ENCODE measurements at places on chromosomes 16 and 17. TPM values are rescaled to one million over a fixed set of nuclear protein-coding genes. Genes with fewer than 3 reads are reported as not detected.

DNA sequence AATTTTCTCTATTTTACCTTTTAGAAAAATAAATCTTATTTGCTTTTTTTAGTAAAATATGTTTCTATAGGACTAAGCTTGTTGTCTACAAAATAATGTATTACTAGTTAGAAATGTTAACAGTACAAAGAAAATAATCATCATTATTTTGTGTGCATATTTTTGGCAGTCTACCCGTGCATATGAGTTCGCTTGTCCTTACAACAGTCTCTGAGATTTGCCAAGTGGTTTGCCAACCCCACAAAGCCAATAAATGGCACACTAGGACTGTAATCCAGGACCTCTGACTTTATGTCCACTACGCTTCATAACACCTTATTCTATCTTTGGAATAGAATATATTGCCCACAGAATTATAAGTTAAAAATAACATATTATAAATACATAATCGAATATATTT, 152.0 kb downstream of the KCNJ2 start:
- DNase-seq, result no peak

- DNase-seq, result peak; percentile 75
Measured at GRCh38 chr17:68152161-68152571, 95.7 kb upstream of the AMZ2 start.

DNA sequence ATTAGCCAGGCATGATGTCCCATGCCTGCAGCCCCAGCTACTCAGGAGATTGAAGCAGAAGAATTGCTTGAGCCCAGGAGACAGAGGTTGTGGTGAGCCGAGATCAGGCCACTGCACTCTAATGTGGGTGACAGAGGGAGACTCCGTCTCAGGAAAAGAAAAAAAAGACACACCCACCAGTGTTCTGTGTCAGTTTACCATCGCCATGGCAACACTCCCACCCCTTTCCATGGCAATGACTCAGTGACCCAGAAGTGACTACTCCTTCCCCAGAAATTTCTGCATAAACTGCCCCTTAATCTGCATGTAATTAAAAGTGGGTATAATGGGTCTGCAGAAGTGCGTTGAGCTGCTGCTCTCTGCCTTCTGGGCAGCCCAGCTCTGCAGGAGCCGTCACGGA, 4.0 kb upstream of the ZC3H18 start:
- no peak for DNase-seq

GRCh38 chr17:39792526-39793221, 54.9 kb downstream of the GRB7 start:
- DNase-seq, result no peak

- no peak for DNase-seq
Measured at GRCh38 chr16:81477697-81478693, 33.4 kb downstream of the CMIP start.

The CTF1 gene
- total RNA-seq, result 0.24 TPM

The HSD3B7 gene
- 27.2 TPM for total RNA-seq

The GNGT2 gene
- 1.3 TPM for total RNA-seq

The GINS2 gene
- total RNA-seq, result 3.2 TPM

DNA sequence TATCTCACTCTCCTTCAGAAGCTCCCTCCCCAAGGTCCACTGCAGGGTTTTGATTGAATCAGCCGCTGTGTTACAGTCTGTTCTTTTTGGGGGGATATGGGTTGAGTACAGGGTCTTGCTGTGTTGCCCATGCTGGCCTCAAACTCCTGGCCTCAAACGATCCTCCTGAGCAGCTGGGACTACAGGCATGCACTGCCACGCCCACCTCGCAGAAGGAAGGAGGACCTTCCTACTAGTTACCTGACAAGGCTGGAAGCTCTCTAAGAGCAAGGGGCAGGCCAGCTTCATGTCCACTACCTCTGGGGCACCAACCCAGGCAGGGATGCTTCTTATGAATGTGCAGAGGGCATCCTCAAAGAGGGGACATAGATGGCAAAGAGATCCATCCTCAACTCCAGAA, 1.9 kb upstream of the MMP28 start:
- DNase-seq, result no peak

The KIF18B gene
- total RNA-seq, result 8.8 TPM

GRCh38 chr16:4552541-4552940, 3.6 kb upstream of the C16orf96 start:
- DNase-seq, result no peak

DNA sequence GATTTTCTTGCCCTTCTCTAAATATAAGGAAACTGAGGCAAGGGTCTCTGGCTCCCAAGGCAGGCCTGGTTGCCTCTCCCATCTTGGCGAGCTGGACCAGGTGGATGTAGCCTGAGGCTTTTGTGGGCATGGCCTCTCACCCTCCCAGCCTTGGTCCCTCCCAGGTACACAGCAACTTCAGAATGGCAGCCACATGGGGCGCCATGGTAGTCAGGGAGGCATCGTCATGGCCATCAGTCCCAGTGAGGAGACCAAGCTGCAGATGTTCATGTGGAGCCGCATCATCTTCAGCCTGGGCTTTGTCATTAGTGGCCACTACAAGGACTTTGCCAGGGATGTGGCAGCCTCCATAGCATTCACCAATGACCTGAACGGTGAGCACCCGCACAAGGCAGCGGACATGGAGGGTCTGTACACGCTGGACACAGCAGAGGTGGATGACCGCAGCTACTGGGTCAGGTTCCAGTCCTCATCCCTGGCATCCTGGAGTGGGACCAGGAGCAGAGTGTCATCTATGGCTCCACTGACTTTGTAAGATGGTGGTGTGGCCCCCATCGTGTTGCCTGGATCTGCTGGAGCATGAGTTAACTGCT, 165.8 kb upstream of the ZNF267 start:
- DNase-seq, result no peak

GRCh38 chr16:20049831-20050230, 23.9 kb downstream of the GPR139 start:
- no peak for DNase-seq

The CCDC43 gene
- 19.1 TPM for total RNA-seq

The WFIKKN2 gene
- 0.06 TPM for total RNA-seq

GRCh38 chr17:55533608-55534007, 22.4 kb upstream of the SMIM36 start:
- DNase-seq, result no peak

DNA sequence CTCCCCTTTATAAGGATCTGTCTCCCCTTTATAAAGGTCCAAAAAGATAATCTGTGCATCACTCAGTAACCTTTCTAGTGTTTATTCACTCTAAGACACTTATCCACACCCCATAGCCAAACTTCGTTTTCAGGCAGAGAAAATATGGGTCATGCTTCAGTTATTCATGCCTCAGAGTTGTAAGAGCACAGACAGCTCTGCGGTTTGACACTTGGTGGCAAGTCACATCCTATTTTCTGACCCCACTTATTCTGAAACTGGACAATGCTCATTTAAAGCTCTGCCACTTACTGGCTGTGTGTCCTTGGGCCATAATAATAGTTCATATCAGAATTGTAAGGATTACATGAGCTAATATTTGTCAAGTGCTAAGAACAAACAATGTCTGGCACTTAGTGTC, 2.0 kb upstream of the KRTAP2-1 start:
- DNase-seq, result no peak

DNA sequence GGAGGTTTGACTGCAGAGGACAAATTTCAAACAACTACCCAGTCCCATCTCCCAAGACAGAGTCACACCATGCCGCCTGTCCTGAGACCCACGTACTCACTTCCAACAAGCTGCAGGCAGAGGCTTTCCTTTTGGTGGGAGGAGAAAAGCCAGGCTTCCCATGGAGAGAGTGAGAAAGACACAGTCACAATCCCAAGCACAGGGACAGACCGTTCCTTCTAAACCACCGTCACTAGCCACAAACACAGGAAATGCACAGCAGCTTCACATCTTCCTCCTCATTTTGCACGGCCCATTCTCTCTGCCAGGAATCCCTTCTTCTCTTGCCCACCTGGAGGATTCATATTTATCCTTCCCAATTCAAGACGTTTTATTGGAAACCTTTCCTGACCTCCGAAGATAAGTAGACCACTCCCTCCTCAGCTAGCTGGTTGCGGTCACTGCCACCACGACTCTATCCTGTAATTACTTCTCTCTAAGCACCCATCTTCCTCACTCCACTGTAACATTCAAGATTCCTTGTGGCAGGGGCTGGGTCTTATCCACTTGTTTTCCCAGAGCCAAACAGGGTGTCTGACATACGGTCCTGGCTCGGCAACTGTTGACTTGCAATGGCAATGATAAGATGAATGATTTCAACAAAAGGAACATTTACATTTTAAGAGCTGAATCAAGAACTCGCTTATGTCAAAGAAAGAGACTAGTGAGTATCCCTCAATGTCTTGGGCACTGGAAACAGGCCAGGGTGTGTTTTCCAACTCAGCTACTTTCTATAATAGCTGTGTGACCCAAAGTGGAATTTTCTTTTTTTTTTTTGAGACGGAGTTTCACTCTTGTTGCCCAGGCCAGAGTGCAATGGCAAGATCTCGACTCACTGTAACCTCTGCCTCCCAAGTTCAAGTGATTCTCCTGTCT, 87.6 kb downstream of the XYLT1 start:
- DNase-seq, result no peak

GRCh38 chr17:14427900-14428647, 127.2 kb downstream of the HS3ST3B1 start:
- no peak for DNase-seq

GRCh38 chr16:35210681-35211433, 1751.4 kb downstream of the TP53TG3F start:
- no peak for DNase-seq

DNA sequence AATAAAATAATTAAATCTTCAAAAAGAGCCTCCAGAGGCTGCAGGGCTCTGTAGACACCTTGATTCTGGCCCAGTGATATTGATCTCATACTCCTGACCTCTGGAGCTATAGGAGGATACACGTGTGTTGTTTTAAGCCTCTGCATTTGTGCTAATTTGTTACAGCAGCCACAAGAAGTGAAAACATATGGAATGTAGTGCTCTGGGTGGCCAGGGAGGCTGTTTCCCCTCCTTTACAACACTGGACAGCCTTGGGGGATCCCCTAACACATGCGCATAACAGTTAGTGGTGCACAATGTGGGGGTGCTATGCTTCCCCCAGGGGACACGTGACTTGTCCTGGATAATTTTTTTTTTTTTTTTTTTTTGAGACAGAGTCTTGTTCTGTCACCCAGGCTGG, 4.7 kb upstream of the ZNF500 start:
- no peak for DNase-seq

The ANKS4B gene
- total RNA-seq, result 47.2 TPM

DNA sequence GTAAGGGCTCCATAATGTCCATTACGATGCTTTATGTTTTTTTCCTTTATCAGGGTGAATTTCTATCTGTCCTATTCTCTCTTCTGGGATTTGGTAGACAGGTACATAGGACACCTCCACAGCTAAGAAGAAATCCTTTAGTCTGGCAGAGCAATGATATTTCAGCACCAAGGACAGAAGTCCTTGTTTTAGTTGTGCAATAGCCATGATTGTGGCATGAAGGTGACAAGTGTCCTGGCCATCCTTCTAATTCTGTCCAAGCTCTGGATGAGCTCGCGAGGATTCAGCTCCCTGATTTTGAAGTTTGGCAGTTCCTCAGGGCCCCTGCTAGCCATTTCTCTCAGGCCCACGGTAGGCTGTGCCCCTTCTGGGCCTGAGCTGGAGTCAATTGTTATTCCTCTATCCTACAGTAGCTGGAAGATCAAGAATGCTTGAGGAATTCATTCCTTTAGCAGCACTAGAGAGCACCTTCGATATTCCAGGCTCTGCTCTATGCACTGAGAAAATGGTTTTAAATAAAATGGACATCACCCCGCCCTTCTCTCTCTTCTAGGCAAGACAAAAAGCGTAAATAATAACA, 320.8 kb downstream of the XYLT1 start:
- DNase-seq, result no peak

DNA sequence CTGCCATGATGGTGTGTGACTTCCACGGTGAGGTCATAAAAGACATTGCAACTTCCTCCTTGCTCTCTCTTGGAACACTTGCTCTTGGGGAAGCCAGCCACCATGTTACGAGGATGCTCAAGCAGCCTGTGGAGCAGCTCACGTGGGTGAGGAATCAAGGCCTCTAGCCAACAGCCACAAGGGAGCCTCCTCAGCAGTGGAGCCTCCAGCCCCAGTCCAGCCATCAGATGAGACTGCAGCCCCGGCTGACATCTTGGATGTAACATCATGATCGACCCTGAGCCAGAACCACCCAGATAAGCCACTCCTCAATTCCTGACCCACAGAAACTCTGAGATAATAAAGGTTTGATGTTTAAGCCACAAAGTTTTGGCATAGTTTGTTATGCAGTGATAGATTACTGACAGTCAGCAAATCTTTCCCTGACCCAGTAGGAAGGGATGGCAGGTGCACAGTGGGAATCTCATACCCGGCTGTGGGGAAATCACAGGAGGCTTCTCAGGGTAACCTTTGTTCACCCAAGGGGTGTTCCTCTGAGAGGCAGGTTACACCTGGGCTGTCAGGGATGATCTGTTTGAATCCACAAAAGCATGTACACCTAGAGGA, 23.3 kb upstream of the GINS2 start:
- no peak for DNase-seq

DNA sequence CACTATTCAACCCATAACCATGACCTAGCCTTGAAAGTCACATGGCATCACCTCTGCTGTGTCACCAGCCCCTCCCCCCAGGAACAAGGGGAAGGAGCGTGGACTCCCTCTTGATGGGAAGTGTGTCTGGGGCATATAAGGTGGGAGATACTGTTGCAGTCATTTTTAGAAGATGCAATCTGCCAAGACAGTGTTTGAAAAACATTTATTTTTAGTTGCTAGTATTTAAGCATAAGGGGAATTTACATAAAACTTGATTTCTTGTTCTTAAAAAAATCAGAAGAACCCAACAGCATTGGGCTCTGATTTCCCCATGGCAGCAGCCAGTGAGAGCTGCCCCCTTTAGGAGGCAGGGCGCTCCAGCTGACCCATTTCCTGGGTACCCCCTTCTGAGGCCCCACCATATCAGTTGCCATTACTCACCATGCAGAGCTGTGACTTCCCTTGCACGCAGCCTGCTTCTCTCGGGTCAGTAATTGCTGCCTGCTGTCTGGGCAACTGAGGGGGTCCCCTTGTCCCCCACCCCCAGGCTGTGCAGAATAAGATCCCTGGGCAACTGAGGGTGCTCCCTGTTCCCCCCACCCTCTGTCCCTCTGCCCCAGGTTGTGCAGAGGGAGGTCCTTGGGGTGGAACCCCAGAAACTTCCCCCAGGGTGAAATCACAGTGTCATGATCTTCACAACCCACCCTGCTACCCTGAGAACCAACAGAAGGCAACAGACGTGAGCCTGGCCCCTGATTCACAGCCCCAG, 11.8 kb upstream of the CDC42EP4 start:
- DNase-seq, result no peak
